ENCODE measurements at places on chromosomes 1 and 21.

GRCh38 chr1:30087465-30087864, 635.9 kb downstream of the MATN1 start:
- DNase-seq = no peak

DNA sequence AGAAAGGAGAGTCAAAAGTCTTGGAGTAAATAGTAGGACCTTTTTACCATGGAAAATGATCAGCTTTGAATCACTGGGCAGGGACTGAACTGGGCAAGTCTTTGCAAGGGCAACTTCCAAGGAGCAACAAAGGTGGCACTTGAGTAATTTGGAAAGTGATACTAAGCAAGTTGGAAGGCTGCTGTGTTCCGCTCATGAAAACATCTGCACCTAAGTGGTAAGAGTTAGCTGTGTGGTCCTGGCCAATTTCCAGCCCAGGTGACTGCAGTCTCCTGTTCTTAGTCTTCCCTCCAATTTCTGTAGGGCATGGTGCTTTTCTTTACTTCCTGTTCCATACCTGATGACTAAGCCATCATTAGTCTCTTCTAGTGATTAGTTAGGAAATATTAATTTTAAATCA, 35.5 kb upstream of the PRDM2 start:
- no peak for DNase-seq

DNA sequence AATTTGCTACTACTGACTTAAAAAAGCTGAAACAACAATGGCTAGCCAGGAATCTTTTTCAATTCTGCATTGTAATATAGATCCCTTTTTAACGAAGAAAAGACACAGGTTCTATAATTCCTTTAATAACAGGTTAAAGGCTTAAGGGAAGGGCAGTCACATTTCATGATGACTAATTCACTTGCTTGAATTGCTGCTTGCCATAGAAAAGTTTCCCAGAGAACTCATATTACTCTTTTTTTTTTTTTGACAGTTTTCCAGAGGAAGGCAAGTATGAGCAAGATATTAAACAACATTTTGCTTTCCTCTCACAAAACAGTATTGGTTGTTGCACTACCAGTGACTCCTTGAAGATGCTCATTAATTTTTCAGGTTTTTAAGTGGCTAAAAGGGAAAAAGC, 60.9 kb downstream of the IL23R start:
- no peak for DNase-seq

- DNase-seq = no peak
Measured at GRCh38 chr1:230204842-230205241, 137.8 kb downstream of the GALNT2 start.

- no peak for DNase-seq
Measured at GRCh38 chr1:151371370-151372057, 991 bp downstream of the SELENBP1 start.

All from coronary artery (tissue), 2 donors.